ENCODE measurements at places on chromosomes 12 and 14. TPM values are rescaled to one million over a fixed set of nuclear protein-coding genes. Genes with fewer than 3 reads are reported as not detected.
A peak's percentile ranks its signal among the peaks of the same experiment; 100 is the strongest.

GRCh38 chr12:51368640-51369517, 22.3 kb downstream of the GALNT6 start:
- no peak for DNase-seq

DNA sequence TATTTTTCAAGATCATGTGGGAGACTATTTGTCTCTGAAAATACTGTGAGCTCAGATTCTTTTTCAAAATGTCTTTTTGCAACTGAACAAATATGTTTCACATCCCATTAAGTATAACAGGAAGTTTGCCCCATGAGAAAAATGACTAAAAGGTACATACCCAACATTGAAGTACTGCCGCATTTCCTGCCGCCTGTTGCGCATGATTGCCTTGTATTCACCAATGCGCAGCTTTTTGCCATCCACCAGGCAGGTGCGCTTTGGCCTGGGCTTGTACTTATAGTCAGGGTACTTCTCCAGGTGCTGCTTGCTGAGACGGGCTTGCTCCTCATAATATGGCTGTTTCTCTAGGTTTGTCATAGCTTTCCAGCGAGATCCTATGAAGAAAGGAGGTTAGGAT, 413.2 kb downstream of the SOX5 start:
- no peak for DNase-seq

The MMP17 gene
- 3.3 TPM for total RNA-seq

GRCh38 chr12:6927379-6928021, at the start of gene ATN1:
Gene ATN1 (plus strand): TSS chr12:6927959. CDS start chr12:6934002, 6,043 bp downstream.
- no peak for DNase-seq

- no peak for DNase-seq
These were observed 45.5 kb upstream of the GAS2L3 start for GRCh38 chr12:100528034-100528433.

DNA sequence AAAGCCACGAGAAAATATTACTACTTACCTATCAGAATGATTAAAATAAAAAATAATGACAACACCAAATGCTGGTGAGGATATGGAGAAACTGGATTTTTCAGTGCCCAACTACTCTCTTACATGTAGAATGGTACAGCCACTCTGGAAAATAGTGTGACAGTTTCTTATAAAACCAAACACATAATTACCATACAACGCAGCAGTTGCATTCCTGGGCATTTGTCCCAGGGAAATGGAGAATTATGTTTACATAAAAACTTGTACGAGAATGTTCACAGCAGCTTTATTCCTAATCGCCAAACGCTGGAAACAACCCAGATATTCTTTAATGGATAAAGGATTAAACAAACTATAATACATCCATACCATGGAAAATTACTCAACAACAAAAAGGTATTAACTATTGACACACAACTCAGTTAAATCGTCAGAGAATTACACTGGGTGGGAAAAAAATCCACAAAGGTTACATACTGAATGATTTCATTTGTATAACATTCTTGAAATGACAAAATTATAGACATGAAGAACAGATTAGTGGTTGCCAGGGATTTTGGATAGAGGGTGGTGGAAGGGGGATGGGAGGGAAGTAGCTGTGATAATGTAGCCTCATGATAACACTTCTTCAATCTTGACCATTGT, 35.4 kb downstream of the TAOK3 start:
- no peak for DNase-seq

- no peak for DNase-seq
These were observed 1.9 kb upstream of the SCFD1 start for GRCh38 chr14:30620178-30620577.

DNA sequence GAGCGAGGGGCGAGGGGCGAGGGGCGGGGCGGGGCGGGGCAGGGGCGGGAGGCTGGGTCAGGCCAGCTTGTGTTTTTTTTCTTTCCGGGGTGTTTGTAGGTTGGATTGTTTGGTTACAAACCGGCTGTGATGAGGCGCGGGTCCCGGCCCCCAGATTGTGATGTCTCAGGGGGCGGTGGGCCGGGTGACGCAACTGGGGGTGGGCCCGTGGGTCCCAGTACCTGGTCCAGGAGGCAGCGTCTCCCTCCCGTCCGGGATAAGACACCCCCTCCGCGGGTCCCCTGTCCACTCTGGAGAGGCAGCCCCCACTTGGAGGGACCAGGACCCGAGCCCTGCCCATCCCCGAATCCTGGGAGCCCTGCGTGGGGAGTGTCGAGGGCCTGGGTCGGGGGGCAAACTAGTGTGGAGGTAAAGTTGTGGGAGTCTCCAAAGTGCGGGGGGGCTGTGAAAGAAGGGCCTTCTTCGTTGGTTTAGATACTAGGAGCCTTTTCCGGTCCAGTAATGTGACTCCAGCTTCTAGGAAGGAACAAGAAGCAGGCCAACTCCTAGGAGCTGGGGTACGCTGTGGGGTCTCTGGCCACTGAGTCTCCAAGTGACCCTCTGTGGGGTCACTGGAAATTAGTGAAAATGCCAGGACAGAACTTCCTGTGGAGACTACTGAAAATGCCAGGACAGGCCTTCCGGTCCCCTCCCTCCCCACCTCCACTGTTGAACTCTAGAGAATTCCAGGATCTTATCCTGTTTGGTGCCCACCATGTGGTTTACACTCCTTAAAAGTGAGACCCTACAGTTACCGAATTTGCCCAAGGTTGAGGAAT, 579 bp upstream of the CLMN start:
- no peak for DNase-seq

GRCh38 chr14:34012369-34012768, 61.5 kb upstream of the EGLN3 start:
- DNase-seq = no peak

DNA sequence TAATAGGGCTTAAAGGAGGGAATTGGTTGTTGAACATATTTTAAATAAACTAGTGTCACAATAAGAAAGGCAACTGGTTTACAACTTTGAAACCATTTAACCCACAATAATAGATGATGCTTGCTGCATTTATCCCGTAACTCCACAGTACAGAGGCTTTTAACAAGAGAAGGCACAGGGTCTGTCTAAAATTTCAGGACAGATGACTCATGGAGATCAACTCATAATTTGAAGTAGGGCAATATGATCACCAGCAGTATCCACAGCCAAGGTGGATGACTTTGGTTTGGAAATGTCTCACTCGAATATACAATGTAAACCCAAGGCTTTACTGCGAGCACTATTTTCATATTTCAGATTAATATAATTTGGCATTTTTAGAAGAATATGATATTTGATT, 340.2 kb downstream of the LRIG3 start:
- DNase-seq = no peak

DNA sequence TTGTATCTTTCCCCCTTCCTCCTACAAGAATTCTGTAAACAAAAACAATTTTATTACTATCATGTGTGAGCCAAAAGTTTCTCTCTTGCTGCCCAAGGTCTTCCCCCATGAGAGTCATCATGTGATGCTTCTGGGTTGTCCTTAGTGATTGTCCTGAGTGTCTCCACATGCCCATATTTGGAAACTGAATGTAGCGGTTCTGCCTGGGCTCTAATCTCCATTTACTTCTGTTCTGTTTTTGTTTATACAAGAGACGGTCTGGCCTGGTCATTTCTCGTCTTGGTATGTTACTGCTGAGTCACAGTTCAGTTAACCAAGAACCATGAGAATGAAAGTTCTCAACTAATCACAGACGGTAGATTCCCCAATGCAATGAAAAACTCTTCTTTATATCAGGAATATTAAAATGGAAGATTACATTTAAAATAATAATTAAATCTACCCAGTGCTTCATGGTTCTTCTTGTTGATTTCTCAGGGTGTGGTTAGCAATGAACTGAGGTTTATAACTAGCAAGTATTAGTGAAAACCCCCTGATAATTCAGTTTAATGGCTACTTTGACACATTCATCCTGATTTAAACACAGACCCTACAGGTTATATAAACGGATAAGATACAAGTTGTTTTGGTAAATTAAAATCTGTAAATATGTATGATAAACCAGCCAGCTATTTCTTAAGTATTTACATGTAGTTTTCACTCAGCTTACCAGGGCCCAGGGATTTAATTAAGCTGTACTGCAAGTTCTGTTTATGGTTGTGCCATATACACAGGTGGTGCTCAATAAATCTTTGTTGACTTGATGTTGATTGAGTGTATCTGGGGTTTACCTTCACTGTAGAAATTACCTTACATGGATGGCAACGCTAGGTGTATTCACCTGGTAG, 81.1 kb downstream of the PELI2 start:
- DNase-seq = peak; percentile 8

GRCh38 chr12:23703051-23703450, 246.4 kb downstream of the SOX5 start:
- no peak for DNase-seq

The OR11G2 gene
- total RNA-seq = not detected

The HOXC12 gene
- total RNA-seq = 0.28 TPM

GRCh38 chr14:61596990-61597389, 98.3 kb upstream of the HIF1A start:
- DNase-seq = no peak

DNA sequence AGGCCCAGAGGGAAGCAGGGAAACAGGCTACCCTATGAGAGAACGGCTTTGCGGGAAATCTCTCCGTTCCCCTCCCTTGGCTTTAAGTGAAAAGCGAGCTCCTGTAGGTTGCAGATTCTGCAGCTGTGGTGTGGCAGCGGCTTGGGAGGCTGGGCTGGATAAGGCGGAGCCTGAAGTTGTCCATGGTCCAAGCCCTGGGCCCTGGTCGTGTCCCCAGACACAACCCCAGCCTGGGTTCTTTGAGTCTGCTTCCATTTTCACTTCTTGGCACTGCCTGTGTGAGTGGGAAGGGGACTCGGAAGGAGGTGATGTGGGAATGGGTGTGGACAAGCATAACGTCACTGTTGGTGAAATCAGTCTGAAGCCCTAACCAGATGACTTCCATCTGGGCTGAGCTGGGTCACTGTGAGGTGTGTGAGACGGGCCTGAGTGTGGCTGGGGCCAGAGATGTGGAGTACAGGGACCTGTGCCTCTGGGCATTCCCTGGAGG, 43.0 kb upstream of the CTDSP2 start:
- DNase-seq = no peak

DNA sequence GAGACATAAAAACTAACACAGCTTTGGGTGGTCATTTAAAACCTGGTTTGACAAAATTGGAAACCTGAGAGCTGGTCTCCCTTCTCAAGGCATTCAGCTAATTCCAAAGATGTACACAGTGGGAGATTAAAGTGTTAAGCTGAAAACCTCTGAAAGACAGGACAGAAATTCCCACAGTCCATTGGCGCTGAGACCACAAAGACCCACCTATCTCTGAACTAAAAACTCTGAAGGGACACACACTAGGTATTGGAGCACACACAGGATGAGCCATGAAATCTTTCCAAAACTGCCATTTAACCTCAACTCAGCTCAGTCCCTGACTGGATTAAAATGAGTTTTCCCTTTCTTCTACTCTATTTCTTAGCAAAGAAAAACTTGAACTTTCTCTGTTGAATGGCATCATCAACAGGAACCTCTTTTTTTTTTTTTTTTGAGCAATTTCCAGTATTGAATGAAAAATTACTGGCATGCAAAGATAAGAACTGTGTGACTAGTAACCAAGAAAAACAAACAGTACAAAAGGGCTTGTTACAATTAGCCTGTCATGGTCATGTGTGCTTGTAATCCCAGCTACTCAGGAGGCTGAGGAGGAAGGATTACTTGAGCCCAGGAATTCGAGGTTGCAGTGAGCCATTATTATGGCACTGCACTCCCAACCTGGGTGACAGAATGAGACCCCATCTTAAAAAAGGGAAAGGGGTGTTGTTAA, 82.4 kb downstream of the IPO8 start:
- no peak for DNase-seq

DNA sequence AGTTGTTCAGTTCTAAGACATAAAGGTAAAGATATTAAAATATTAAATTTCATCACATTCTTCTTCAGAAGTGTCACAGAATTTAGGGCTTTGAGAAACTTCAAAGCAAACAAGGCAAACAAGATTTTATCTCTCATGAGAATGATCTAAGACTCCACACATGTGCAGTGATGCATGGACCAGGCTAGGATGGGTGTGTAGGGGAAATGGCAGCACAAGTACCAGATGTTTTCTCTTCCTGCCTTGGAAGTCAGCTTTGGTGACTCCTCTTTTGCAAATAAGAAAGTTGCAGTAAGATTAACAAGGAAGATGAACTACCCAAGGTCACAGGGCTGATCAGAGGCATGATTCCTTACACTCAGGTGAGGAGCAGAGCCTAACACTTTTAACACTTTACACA, 163.8 kb upstream of the LMNTD1 start:
- no peak for DNase-seq

The MTRFR gene
- total RNA-seq = 18.6 TPM

Measured in PC-9 (cell line).